ENCODE measurements at places on chromosomes 12 and 14.

GRCh38 chr12:22458298-22458937 is 85.9 kb downstream of the C2CD5 start:
- DNase-seq, result no peak

- DNase-seq, result no peak
Observed at GRCh38 chr14:73851000-73851399, 631 bp upstream of the PTGR2 start.

DNA sequence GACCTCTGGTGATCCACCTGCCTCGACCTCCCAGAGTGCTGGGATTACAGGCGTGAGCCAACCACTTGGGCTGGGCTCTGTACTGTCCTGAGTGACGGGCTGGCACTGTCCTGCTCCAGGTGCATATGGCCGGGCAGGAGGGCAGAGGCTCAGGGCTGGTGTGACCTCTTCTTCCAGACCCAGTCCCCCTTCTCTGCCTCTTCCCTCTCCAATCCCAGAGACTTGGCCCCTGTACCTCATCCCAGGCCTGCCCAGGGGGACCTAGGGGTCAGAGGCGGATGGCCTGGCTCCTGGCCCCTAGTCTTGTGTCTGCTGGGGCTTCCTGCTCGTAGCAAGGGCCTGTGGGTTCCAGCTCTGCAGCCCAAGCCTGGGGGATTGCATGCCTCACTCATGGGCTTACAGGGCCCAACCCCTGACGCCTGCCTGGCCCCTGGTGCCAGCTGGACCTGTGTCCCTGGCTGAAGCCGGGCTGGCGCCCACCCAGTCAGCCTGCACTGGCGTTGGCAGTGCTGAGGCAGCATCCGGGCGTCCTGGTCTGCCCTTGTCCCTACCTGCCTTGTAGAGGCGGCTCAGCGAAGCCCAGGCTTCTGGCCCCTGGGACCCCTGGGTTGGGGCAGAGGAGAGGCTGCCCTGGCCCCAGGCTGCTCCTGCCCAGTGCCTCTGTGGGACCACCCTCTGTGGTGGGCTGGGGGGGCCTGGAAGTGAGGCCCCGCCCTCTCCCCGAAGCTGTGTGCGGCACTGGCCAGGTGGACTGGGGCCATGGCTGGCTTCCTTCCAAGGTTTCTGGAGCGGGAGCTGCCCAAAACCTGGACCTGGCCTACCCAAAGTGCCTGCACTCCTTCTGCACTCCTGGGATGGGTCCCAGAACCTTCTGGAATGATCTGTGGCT is 4.3 kb downstream of the TEDC1 start:
- no peak for DNase-seq

DNA sequence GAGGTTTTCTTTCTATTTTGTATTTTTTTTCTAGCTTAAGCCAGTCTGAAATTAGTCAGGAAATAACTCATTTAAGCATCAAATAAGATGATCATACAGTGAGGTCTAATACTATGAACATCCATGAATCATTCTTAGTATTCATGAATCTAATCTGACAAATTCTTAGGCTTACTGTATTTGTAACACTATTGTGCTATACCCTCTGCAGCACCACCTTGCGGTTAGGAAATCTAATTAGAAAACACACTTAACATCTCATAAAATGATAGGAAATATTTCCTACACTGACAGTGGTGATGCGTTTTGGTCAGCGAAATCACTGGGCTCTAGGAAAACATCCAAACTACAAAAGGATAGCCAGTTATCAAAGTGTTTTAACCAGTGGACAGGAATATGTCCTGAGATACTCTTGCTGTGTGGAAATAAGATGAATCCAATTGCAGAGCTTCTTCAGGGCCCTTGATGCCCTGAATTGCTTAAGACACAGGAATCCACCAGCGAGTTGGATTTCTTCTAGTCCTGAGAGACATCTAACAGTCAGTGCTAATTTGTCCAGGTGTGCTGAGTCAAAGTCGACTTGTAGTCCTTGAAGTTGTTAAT is 109.3 kb upstream of the MYF6 start:
- no peak for DNase-seq

DNA sequence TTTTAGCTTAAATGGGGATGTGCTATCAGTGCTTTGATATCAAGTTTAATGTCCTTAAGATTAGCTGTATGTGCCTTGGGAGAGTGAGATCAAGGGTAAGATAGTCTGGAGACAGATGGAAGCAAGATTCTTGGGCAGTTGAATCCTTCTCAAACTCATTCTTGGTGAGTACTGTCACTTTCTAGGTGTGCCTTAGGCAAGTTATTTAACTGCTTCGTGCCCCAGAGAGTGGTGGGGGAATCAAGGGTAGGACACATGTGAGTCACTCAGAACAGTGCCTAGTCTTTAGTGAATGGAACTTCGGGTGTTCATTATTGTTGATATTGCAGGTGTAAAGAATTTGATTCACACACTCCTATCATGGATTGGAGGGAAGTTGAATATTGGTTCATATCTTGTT is 803.7 kb downstream of the DIO2 start:
- DNase-seq, result no peak

GRCh38 chr14:51730684-51731083 is 79.0 kb downstream of the FRMD6 start:
- no peak for DNase-seq

DNA sequence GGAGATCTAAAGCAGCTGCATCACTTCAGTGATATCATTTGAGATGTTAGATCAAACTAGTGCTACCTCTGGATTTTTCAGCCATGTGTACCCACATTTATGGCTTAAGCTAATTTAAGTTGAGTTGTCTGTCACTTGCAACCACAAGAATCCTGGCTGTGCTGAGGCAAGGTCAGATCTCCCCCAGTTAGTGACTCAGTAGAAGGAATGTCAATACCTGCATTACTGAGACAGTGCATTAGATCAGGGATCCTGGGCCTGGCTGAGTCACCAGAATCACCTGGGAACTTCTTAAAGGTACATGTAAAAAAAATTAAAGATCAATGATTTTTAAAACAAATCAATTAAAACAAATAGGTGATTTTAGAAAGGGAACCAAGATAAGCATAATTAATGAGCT is 84.6 kb upstream of the GRIN2B start:
- DNase-seq, result no peak

DNA sequence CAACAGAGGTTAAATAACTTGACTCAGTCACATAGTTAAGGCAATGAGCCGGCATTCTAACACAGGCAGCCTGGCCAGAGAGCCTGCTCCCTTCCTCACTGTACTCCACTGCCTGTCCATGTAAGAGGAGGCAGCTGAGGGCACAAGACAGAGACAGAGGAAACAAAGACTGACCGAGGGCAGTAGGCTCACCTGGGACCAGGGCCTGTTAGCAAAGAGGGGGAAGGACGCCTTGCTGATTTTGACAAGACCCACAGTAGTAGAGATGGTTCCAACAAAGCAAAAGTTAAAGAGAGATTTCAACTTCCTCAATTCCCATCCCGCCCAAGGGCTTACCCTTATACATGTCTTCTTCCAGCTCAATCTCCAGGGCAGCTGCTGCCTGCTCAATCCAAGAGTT is 26.5 kb downstream of the OTUB2 start:
- DNase-seq, result no peak

DNA sequence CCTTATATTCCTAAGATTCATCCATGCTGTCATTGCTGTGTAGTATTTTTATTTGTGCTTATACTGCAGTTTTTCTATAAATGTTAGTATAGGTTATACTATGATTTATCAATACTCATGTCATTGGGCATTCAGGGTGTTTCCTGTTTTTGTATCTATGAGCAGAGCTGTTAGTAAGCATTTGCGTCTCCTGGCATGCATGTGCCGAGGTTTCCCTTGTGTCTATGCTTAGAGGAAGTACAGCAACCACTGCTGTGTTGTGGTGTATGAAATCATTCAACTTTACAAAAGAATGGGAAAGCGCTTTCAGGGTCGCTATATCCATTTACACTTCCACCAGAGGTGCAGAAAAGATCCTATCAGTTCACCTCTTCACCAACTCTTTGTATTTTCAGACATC is 122.7 kb downstream of the RGS6 start:
- no peak for DNase-seq

DNA sequence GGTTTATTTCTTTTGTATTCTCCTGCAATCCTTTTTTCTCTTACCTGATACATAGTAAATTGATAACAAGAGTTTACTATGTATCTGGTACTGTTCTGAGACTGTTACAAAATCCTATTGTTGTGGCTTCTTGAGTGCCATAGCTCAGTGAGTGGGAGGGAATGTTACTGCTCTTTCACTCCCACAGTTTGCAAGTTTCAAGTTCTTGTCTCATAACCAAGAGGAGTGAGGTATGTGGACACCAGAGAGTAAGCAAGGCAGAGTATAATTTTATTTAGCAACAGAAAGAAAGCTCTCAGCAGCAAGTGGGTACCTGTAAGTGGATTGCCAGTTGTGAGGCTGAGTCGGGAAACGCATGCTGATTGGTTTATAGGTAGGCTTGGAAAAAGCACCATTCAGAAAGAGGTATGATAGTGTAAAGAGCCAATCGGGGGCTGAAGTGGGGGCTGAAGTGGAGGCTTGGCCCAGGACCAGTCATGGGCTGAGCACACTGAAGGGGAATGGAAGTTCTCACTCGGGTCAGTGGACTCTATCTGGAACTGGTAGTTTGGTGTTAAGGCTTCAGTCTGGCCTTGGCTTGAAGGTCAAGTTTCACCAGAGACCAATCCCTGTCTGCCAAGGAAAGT is 850.8 kb downstream of the TMTC2 start:
- no peak for DNase-seq

DNA sequence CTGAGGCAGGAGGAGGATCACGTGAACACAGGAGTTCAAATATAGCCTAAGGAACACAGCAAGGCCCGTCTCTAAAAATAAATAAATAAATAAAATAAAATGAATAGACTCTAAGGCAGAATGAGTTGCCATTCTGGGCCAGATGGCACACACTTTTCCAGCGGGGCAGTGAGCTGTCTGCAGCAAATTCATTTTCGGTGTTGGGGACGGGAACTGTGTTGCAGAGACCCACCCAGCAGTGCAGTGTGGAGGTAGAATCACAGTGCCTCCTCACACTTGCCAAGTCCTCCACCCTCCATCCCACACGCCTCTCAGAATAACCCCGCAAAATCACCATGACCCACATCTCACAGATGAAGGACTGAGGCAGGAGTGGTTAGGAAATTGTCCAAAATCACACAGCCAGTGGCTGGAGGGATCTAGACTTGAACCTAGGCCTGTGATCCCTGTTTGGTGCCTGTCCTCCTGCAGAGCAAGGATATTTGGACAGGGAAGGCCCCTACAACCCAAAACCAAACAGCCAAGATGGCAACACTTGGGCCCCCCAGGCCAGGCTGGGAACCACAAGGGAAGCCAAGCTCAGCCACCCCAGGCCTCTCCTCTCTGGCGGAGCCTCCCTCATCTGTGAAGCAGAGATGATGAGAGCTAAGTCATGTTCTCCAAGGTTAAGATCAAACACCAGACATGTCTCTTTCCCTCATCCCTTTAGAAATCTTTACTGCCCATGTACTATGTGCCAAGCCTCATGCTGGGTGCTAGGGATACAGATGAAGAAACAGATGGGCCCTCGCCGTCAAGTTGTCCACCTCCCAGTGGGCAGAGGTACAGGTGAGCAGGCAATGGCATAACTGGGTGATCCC is 152.7 kb downstream of the DPF3 start:
- no peak for DNase-seq

- DNase-seq, result no peak
Observed at GRCh38 chr14:31229638-31230572, 22.3 kb upstream of the HECTD1 start.

GRCh38 chr12:114873656-114874055 is 189.7 kb upstream of the TBX3 start:
- no peak for DNase-seq

DNA sequence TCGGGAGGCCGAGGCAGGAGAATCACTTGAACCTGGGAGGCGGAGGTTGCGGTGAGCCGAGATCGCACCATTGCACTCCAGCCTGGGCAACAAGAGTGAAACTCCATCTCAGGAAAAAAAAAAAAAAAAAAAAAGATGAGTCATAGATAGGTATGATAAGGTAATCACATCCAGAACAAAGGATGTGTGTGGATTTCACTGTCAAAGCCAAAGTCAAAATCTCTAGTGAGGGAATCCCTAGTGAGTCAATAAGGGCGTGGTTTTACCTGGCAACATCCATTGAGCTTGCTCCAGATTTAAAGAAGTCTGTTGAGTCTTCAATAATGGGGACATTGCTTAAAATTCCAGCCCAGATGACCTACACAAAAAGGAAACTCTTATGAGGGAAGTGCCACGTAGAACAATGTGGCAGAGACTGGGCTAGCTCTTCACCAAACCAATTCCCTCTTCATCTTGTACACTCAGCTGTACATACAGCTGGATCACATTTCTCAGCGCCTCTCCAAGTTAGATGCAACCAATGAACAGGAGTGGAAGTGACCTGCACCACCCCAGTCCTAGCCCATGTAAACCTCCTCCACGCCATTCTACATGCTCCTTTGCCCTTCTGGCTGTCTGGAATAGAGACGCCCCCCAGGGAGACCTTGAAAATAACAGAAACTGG is 23.4 kb downstream of the ALDH1L2 start:
- no peak for DNase-seq

DNA sequence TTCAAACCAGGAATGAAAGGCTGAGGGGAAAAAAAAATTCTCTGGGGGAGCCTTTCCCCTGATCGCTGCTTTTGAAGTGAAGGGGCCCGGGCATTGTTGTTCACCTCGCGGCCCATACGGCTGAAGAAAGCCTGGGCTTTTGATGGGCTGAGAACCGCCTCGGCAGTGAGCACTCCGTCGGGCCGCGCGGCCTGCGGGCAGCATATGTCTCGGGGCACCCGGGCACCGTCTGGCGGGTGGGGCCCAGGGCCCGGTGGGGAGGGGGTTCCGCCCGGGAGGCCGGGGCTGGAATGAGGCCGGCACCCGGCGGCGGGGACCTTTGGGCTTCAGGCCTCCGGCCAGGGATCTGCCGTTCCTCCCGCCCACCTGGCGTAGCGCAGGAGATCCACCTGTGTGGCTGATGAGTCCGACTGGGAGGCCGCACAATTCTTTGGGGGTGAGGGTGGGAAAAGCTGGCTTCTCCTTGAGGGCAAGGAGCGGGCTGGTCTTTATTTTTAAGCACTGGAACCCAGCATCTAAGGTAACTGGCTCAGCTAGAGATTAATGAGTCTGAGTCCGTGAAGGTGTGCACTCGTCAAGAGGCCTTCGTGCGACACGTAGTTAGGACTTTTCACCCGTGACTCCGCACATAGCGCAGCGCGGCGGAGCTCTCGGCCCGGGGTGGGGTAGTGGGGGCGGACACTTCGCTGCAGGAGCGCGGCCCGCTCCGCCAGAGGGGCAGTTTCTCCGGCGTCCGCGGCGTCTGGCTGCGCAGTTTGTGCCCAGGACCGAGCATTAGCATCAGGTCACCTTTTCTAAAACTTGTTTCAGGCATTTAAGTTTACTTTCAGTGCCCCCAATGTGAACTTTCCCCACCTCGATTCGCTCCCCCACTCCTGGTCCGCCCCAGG is 10.6 kb downstream of the FOXA1 start:
- no peak for DNase-seq

- DNase-seq, result no peak
Observed at GRCh38 chr12:88241862-88242570, 99.9 kb downstream of the TMTC3 start.

All from NCI-H1930 (cell line).